ENCODE measurements at places on chromosomes 6 and 20.

DNA sequence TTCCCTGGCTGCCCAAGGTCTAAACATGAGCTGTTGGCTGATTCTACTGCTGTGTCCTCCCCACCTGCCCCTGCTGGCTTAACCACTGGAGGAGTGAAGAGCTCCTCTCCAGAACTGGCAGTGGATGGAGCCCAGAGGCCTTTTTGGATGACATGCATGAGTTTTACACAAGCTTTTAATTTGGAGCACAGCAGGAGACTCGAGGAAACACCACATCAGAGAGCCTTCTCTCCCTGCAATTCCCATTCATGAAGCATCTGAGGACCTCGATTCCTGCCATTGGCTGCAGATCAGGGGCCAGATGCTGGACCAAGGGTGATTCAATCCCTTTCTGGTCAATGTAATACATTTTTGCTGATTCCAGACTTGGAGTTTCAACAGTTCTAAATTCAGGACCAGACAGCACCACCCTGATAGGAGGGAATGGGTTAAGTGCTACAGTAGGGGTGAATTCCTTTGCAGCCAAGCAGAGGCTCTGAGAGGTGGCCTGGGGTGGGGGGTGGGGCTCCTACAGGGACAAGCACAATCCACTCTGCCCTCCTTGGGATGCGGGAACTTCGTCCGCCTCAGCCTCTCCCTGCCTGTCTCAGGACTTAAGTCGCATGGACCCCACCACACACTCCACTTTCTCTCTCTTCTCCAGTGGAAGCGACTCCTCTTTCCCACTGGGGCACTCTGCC lies 599 bp upstream of the PSORS1C1 start:
- no peak for DNase-seq

DNA sequence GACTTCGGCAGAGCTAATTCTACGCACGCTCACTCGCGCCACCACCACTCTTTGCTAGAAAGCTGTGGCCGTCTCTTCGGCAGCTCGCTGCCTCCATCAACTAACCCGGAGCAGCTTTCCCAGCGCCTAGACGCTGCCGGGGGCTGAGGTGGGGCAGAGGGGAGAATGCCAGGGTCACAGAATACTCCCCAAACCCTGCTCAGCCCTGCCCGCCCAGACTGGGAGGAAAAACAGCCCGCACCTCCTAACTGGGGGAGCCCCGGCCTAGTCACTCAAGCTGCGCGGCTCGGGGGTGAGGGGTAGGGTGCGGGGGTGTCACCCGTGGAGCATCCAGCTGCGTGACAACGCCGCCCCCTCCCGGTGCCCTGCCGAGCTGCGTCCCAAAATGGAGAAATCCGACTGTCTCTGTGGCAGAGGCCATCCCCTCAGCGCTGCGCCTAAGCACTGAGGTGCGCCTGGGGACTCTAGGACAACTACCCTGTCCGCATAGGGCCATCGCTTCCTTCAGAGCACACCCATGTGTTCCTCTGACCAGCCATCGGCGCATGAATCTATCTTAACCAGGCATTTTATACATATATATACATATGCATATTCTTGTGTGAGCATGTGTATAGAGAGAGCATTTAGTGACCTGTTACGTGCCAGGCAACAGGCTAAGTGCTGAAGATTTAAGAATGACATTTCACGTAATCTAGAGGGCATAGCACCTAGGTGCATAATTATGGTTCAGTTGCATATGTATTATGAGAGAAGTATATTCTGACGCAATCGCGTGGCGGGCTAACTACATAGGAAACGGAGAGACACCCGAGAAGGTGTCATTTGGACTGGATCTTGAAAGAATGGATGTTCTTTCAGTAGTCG lies 1.5 kb upstream of the TENT5A start:
- no peak for DNase-seq

- DNase-seq = no peak
These were observed 80.8 kb upstream of the SLC22A16 start for GRCh38 chr6:110557199-110557598.

GRCh38 chr20:32634041-32634805 lies 39.5 kb downstream of the C20orf203 start:
- DNase-seq = no peak

DNA sequence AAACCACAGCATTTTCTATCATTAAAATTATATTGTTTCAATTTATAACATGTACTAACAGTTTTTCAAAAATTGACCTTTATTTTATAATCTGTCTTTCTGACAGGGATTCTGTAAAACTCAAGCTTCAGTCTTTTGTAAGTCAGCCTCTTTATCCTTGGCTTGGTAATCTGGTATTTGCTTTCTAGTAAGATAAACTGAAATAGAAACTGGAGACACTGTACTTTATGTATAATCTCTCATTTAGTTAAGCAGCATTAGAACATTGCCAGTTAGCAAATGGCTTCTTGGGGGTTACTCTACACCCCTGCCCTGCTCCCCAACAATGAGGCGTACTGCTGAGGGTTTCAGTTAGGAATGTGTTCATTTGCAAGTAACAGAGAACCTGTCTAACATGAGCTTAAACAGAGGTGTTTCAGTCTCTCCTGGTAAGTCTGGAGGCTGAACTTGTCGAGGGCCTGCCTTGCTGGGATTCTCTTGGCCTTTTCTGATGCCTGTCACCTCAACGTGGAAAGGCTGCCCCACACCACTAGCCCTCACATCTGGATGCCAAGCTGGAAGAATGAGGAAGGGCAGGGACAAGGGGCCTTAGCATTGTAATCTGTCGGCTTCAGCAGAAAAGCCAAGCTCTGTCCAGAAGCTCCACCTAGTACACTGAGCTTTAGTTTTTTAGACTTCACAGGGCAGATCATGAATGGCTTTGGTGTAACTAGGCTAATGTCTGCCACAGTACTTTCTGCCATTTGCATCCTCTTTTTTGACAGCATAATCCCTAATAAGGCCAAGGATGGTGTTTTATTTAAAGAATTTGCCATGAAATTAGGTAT lies 34.8 kb downstream of the SH3BGRL2 start:
- no peak for DNase-seq

DNA sequence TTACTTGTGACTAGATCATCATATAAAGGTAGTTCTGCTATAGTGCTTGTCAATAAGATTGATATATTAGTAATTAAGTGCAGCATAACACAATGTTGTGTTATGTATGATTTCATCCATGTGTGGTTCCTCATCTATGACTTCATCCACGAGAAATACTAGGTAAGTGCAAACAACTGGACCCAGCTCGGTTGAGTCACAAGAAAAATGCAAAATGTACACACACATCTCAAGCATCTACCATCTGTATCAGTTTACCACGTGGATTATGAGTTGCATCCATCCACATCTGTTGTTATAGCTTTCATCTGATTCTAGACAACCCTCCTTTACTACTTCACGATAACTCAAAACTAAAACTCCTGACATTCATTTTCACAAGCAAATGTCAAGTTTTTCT lies 517.0 kb upstream of the CITED2 start:
- no peak for DNase-seq

- DNase-seq = no peak
These were observed 8.8 kb upstream of the OSTM1 start for GRCh38 chr6:108083349-108083748.

DNA sequence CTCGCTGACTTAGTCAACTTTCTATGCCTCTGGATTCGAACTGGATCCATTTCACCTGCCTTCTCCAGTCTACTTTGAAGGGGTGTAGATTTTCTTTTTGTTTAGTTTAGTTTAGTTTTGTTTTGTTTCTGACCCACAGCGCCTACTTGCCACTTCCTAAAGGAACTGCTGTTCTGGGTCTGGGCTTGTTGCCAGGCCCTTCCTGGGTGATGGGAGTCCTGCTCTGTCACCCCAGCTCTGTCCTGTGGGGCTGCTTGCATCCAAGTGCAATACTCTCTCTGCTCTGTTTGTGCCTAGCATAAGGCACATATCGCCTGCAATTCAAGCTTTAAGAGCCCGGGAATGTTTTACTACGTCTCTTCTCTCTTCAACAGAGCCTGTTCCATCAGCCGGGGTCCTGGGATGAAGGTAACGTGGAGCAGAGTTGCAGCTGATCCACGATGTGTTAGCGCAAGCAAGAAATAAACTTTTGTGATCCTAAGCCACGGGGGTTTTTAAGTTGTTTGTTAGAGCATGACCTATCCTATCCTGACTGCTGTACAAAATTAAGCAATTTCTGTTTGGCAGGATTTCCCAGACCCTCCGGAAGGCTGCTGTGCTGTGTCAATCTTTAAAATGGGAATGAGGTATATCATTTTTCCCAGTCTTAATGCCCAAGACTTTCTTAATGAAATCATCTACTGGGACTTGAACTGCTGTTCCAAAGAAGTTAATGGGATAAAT lies 30.9 kb upstream of the TAGAP start:
- no peak for DNase-seq

DNA sequence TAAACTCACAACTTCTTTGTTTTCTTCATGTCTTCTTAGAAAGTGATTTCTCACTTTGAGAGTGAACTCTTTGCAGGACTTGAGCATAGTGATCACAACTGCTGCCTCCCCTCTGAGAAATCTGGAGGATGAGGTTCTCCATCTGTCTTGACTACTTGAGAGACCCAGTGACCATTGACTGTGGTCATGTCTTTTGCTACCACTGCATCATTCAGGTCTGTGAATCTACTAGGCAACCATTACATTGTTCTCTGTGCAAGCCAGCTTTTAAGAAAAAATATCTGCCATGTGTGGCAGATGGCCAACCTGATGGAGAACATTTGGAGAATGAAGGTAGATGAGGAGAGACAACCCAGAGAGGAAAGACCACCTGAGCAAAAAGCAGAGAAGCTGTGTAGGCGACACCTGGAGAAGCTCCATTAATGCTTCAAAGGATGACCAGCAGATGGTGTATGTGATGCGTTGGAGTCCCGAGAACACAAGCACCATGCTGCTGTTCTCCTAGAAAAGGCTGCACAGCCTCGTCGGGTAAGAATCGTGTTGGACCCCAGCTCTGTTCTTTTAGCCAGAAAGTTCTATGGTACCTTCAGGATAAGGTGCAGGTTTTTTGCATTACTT lies 25.1 kb upstream of the TRIM26 start:
- DNase-seq = no peak

DNA sequence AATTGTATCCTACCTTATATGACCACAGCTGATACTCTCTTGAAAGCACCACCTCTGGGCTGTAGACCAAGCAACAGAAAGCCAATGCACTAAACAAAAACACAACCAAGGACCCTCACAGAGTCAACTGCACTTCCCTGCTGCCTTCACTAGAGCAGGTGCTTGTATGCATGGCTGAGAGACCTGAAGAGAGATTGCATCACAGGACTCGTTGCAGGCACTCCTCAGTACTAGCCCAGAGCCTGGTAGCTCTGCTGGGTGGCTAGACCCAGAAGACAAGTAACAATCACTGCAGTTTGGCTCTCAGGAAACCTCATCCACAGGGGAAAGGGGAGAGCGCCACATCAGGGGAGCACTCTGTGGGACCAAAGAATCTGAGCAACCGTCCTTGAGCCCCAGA lies 521.6 kb upstream of the IMPG1 start:
- DNase-seq = no peak

- DNase-seq = no peak
These were observed 77.5 kb downstream of the ATXN1 start for GRCh38 chr6:16683641-16684194.

DNA sequence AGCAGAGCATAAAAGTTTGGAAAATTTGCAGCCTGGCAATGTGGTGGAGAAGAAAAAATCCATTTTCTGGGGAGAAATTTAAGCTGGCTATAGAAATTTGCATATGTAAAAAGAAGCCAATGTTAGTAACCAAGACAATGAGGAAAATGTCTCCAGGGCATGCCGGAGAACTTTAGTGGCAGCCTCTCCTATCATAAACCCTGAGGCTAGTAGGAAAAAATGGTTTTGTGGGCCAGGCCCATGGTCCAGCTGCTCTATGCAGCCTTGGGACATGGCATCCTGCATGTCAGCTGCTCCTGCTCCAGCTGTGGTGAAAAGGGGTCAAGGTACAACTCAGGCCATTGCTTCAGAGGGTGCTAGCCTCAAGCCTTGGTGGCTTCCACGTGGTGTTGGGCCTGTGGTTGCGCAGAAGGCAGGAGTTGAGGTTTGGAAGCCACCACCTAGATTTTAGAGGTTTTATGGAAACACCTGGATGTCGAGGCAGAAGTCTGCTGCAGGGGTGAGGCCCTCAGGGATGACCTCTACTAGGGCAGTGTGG lies 101.8 kb upstream of the SYNCRIP start:
- DNase-seq = no peak

DNA sequence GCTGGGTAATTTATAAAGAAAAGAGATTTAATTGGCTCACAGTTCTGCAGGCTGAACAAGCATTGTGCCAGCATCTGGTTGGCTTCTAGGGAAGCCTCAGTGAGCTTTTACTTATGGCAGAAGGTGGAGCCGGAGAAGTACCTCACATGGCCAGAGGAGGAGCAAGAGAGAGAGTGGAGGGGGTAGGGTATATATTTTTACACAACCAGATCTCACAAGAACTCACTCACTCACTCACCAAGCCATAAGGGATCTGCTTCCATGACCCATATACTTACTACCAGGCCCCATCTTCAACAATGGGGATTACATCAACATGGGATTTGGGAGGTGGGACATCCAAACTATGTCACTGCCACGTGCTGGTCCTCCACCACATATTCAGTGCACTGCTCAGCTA lies 152.6 kb upstream of the PRND start:
- DNase-seq = no peak

- no peak for DNase-seq
These were observed 42.2 kb upstream of the OSTM1 start for GRCh38 chr6:108116546-108117426.

DNA sequence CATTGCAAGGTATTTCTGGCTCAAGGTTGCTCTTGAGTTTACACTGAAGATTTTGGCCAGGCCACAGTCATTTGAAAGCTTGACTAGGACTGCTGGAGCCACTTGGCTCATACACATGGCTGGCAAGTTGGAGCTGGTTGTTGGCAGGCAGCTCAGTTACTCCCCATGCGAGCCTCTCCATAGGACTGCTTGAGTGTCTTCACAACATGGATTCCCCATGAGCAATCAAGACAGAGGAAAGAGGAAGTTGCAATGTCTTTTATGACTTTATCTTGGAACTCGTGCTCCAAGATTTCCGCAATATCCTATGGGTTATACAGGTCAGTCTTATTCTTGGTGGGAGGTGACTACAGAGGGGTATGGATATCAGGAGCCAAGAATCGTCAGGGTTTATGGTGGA lies 1.4 kb upstream of the MANBAL start:
- no peak for DNase-seq

GRCh38 chr6:125749865-125750691 lies 646 bp downstream of the HEY2 start:
- DNase-seq = no peak

DNA sequence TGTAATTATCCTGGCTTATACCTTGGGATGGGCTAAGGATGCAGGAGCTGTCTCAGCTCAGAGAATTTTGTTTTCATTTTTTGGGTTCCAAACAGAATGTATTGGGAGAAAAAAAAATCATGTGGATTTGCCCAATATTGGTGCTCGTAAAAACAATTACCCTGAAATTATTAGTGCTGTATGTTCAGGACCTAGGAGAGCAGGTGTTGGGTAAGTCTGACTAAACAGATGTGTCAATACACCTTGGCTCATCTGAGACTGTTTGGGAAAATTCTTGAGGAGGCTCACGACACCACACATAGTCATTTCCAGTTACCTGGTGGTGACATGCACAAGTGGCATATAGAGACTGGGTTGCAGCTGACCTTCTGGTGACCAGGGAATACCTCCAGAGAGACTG lies 802.1 kb upstream of the FLRT3 start:
- no peak for DNase-seq

- DNase-seq = no peak
These were observed 49.4 kb upstream of the COL10A1 start for GRCh38 chr6:116175344-116175743.

- DNase-seq = no peak
These were observed 1.9 kb downstream of the BLCAP start for GRCh38 chr20:37525810-37526209.

- no peak for DNase-seq
These were observed 37.2 kb upstream of the PTPN1 start for GRCh38 chr20:50472693-50473664.
